Caco-2 (cell line): ENCODE measurements at places on chromosomes 6 and 20.

GRCh38 chr6:107959392-107959791 lies 1.4 kb upstream of the SEC63 start:
- DNase-seq, result no peak

DNA sequence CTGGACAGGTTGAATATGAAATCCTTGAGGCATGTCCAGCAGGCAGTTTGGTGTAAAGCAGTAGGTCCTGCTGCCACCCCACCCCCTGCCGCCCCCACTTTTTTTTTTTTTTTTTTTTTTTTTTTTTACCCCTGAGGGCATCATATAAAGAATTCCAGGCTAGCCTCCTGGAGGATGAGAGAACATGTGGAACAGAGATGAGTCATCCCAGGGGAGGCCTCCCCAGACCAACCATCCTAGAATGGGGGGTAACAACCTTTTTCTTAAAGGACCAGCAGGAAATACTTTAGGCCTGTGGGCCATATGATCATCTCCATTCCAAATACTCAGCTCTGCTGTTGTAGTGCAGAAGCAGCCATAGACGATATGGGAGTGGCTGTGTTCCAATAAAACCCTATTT lies 170.9 kb downstream of the GJA10 start:
- DNase-seq, result no peak

- DNase-seq, result no peak
Measured at GRCh38 chr6:90123831-90124230, 172.8 kb downstream of the BACH2 start.

- DNase-seq, result no peak
Measured at GRCh38 chr6:106370639-106371038, 10.1 kb downstream of the CRYBG1 start.

- DNase-seq, result no peak
Measured at GRCh38 chr20:56860413-56860812, 231.3 kb downstream of the TFAP2C start.

DNA sequence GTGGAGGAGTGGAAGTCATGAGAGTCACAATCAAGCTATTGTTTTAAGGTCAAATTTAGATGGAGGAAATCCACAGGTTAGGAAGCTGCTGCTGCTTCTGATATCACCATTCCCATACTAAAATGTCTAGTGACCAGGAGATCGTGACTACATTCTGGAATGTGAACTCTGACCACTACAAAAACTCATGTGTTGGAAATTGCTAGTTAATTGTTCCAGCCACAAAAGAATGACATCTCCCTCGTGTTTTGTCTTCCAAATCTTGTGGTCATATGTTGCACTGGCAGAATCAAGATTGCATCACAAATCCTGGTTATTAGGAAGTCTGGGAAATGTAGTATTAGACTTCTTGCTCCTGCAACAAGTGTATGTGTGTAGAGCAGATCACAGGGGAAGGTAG lies 441.9 kb downstream of the CD109 start:
- DNase-seq, result no peak

DNA sequence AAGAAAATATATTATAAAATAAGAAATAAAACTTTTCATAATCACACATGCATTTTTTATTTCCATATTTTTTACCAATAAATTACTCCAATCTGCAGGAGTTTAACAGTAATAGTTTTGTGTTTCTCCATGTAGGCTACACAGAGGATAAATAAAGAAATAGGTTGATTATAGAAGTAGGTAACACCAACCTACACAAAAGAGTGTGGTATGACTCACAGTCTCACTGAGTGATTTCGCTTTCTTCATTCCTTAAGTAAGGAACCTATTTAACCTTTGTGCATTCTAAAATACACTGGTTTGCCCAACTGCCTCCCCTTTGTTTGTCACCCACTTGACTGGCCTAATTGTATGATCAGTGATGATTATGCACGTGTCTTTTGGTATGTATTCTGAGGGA lies 244.2 kb upstream of the RIMS1 start:
- no peak for DNase-seq

DNA sequence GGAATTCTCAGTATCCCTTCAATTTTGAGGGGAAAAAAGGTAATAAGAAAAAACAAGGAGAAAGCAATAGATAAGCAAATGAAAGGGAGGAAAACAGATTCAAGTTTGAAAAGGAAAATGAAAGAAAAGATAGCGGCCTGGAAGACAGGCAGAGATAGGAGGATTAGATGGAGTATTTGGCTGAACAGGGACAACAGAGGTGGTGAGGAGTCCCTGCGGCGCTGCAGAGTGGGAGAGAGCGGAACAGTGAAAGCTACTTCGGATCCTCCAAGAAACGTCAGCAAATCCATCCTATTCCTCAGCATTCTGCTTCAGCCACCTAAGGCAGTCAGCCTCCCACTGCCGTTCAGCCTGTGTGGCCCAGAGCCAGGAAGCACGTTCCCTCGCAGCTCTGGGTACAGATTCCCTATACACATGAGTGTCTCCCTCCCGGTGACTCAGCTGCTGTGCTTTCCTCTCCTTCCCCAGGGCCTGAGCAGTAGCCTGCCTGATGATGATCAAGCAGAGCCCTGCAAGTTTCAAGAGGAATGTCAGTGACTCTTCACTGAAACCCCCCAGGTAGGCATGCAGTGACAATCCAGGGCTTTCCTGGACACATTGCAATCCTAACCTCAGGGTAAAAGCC lies 43.4 kb upstream of the CDYL start:
- no peak for DNase-seq

DNA sequence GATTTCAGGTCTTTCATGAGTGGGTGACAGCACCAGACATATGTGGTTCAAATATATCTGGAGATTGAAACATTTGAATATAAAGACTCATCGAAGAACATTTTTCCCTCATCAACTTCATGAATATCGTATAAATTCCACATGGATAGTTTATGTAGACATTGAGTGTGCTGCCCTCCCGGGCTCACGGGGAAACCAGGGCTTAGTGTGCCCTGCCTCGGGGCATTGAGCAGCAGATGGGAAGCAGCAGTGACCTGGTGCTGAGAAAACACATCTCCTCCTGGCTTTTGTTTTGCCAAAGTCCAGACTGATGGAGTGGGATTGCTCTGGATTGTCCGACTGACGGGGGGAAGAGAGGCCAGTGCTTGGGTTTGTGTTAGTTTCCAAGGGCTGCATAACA lies 17.8 kb upstream of the SLC2A12 start:
- no peak for DNase-seq

DNA sequence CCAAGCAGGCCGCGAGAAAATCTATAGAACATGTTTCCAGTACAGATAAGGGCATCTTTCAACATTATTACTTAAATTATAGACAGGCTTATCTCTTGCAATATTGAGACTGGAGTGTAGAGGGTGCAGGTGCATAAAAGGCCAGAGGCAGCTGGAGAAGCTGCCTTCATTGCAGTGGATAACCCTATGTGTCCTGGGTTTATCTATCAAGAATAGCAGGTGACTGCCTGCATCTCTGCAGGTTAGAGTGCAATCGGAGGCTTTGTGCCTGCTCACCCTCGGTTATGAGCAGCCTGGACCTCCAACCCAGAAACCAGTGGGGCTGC lies 28.7 kb upstream of the ECI2 start:
- peak; percentile 8 for DNase-seq

DNA sequence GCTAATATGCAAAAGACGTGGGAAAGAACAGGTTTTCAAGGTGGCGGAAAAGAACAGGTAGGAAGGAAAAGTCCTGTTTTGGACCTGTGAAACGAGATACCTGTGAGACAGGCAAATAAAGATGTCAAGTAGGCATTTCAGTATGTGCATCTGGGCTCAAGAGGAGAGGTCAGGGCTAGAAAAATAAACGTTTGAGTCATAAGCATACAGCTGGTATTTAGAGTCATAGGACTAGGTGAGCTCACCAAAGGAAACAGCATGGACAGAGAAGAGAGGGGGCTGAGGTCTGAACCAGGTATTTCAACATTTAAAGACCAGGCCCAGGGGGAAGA lies 14.9 kb downstream of the MTFR2 start:
- no peak for DNase-seq

- DNase-seq, result no peak
Measured at GRCh38 chr6:149289966-149290365, 27.5 kb upstream of the TAB2 start.

GRCh38 chr20:23021541-23021940 lies 13.6 kb upstream of the SSTR4 start:
- no peak for DNase-seq

- no peak for DNase-seq
Measured at GRCh38 chr6:15588971-15589634, 73.7 kb downstream of the DTNBP1 start.

DNA sequence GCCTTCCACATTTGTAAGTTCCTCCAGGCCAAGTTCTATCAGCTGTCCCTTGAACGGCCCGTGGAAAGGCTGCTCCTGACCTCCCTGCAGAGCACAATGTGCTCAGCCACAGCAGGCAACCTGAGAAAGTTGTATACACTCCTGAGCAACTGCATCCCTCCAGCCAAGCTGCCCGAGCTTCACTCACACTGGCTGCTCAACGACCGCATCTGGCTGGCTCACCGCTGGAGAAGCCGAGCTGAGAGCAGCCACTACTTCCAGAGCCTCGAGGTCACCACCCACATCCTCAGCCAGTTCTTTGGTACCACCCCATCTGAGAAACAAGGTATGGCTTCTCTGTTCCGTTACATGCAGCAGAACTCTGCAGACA lies 2.1 kb downstream of the ZSWIM1 start:
- DNase-seq, result no peak

GRCh38 chr6:85712346-85712745 lies 69.7 kb upstream of the SYNCRIP start:
- no peak for DNase-seq

DNA sequence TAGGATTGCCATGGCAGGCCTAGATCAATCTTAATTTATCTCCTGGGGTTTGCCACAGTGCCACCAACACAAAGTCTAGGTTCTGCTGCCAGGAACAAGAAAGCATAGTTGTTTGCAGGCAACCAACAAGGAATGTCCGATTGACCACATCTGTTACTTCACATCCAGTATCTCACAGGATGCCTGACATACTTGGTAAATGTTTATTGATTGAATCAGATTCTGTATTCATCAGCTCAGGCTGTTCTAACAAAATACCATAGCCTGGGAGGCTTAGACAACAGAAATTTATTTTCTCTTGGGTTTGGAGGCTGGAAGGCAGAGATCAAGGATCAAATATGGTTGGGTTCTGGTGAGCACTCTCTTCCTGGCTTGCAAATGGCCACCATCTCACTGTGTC lies 26.3 kb upstream of the MC3R start:
- no peak for DNase-seq

- no peak for DNase-seq
Measured at GRCh38 chr20:60966031-60966430, 286.0 kb upstream of the CDH4 start.

DNA sequence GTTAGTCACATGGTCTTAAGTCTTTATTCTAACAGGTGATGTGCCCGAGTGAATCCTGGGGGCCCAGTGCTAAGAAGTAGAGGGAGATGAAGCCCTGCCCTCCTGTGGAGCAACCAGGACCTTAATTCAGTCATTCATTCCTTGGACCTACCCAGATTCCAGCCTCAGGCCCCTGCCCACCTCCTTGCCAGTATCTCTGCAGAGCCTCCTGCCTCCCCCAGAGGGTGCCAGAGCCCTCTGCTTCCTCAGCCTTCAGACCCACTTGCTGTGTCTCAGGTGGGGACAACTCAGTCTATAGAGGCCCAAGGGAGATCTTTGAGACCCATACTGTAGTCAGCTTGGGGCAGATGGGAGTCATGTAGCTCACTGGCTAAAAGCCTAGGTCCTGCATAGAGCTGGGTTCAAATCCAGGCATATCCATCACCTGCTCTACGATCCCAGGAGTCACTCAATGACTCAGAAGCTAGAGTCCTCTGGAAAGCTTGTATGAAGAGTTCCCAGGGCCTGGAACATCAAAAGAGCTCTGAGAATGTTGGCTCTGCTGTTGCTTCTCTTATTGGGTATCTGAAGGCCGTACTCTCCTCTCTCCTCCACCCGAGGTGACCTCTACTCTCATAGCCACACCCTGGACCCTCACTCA lies 3.9 kb upstream of the SIGLEC1 start:
- peak; percentile 77 for DNase-seq

DNA sequence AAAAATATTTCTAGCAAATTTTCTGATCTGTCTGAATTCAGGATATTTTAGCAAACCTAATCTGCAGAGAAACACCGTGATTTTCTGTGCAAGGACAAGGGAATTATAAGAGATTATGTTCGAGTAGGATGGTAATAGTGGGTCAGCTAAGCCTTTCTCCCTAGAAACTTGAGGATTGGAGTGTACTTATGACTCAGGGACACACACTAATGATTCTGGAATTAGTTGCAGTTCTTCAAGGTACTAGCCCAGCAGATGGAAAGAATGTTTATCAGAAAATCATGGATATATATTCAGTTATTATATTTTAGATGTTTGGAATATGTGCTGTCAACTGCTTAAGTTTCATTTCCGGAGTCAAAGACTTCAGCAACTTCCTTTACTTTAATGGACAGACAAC lies 177.1 kb upstream of the MAP3K7 start:
- no peak for DNase-seq

DNA sequence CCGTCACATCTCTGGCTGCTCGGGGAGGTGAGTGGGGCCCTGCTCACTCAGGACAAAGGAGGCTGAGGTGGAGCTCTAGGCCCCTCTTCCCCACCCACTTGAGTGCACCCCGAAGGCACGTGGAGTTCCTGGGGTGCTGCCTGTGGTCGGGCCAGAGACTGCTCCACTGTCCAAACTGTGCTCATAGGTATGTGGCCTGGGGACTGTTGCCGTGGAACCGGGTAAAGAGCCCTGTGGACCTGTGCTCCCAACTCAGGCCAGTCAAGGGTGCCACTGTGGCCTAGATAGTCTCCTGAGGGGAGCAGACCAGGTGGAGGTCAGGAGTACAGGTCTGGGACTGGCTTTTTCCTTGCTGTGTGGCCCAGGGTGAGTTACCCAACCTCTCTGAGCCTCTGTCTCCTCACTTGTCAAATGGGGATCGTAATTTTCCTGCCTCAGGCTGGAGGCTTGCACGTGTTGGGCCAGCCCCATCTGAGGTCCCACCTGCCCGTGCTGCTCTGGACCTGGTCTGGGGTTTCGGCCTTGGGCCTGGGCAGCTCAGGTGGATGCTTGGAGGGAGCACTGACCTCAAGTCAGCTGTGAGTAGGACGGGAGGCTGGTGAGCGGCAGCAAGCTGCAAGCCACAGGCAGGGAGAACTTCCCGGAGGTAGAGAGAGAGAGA lies 12.4 kb upstream of the NPBWR2 start:
- peak; percentile 55 for DNase-seq

GRCh38 chr20:15288106-15288505 lies 950.7 kb upstream of the FLRT3 start:
- DNase-seq, result no peak

DNA sequence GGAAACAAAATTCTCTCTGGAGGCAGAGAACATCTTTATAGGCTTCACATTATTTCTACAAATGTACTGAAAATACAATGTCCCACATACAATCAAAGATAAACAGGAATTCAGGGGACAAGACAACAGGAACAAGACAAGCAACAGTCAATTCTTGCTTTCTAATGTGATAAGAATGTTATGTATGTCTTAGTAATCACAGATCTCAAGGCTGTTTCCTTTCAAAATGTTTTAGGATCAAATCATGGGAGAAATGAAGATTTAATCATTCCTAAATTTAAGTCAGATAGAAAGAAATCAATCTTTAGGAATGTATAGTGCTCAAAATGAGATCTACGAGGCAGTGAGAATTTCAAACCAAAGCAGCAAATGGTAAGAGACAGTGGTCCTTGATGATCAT lies 32.1 kb downstream of the NEDD9 start:
- no peak for DNase-seq
